ENCODE measurements at places on chromosomes 3 and 15.

DNA sequence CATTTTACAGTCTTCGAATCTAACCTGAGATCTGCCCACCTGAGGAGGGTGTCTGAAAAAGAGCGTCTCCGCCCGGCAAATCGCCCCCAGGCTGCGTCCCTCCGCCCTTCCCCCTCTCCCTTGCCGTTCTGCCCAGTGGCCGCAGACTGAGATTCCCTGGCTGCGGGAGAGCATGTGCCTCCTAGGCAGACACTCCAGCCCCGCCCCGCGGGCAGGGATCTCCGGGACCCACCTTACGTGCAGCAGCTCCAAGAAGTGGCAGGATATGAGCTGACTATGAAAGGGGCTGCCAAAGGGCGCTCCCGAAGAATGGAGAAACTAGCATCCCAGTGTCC, 2.7 kb upstream of the WNT5A start:
- no peak for DNase-seq

GRCh38 chr3:32450426-32450825, 52.2 kb downstream of the CMTM6 start:
- DNase-seq: no peak

- DNase-seq: no peak
These were observed 220.0 kb downstream of the FAM43A start for GRCh38 chr3:194905696-194906095.

DNA sequence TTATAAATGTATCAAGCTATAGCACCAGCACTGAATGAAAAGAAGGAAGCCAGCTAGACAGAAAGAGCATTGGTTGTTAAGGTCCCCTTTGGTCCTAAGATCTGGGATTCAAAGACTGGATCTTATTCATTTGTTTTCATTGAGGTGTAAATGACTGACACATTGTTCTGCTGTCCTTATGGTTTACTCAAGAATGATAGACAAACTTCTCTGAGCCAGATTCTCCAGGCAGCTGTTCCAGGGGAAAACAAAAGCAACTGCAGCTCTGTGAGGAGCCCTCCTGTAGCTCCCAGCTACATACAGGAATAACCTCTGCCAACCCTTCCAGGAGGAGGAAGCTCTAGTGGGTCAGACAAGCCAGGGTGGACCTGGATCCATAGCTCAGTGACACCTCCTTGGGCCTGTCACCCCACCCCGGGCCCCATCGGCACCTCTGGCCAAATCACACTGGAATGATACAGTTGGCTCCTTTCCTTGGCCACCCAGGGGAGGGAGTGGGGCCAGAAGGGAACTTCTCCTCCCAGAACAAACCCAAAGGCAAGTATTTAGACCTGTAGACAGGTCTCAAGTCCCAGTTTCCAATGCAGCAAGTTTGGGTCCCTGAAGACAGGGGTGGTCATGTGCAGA, 57.8 kb downstream of the ZNF621 start:
- no peak for DNase-seq

DNA sequence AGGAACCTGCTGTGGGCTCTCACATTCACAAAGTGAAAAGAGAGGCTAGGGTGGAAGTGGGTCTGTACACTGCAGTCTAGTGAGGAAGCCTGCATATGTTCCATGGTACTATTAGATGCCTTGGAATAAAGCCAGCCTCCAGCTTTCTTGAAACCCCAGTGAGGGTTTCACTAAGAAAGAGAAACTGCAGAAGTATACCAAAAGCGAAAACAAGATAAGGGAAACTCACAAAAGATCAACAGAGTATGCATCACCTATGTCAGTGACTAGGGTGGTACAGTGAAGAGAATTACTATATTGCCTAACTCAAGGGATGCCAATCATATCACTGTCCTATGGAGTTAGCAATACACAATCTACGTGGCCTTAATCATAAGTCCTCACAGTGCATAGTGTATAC, 212.5 kb upstream of the GADL1 start:
- no peak for DNase-seq

GRCh38 chr15:71011503-71012155, 103.6 kb upstream of the THSD4 start:
- no peak for DNase-seq

DNA sequence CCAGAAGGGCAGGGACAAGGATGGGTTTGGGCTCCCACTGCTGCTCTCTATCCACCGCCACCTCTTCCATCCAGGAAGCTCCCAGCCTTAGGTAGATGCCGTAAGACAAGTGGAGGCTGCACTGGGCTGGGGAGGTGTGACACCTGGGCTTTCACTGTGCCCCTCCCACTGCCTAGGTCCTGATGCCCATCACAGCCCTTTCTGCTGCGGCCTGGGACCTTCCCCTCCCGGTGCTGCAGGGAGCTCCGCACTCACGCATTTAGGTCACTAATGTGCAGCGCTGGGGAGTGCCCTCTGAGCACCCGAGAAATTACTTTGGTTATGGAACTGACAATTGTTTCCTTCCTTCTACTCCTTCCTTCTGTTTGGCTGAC, 850 bp downstream of the LTF start:
- DNase-seq: no peak

GRCh38 chr3:71226565-71227269, 356.8 kb downstream of the FOXP1 start:
- DNase-seq: no peak

- no peak for DNase-seq
These were observed 114.6 kb downstream of the AQP9 start for GRCh38 chr15:58252586-58253323.

DNA sequence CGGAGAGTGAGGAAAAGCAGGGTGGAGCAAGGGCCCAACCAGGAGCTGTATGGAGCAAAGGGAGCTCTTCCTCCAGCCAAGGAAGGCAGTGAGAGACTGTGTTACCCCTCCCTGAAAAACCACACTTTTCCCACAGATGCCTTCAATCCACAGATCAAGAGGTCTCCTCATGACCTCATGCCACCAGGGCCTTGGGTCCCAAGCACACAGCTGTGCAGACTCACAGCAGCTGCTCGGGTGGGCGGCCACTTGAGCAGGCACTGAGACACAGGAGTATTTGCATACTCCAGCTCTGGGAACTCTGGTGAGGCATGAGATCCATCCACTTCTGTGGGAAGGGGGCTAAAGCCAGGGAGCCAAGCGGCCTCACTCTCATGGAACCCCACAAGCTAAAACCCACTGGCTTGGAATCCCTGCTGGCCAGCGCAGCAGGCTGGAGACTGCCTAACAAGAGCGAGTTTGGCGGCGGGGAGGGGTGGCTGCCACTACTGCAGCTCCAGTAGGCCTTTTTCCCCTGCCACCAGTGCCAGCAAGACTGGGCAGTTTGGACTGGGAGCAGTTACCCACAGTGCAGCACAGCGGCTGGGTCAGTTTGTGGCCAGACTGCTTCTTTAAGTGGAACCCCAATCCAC, 880.6 kb upstream of the ARPP21 start:
- DNase-seq: no peak

DNA sequence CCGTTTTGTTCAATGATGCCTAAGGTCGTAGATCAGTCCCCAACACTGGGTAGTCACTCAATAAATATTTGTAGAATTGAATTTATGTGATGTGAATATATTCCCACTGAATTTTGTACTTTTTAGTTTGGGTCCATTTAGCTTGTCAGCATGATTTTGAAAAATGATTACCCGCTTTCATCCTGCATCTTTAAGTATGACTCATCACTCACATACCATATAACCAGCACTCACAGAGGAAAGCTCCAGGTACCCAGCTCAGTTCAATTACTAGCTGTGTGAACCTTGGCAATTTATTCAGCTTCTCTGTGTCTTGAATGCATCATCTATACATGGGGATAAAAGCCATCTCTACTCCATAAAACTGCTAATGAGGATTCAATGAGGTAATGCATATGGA, 2.2 kb upstream of the MLF1 start:
- no peak for DNase-seq

GRCh38 chr3:178436773-178437172, 99.5 kb upstream of the KCNMB2 start:
- DNase-seq: no peak

DNA sequence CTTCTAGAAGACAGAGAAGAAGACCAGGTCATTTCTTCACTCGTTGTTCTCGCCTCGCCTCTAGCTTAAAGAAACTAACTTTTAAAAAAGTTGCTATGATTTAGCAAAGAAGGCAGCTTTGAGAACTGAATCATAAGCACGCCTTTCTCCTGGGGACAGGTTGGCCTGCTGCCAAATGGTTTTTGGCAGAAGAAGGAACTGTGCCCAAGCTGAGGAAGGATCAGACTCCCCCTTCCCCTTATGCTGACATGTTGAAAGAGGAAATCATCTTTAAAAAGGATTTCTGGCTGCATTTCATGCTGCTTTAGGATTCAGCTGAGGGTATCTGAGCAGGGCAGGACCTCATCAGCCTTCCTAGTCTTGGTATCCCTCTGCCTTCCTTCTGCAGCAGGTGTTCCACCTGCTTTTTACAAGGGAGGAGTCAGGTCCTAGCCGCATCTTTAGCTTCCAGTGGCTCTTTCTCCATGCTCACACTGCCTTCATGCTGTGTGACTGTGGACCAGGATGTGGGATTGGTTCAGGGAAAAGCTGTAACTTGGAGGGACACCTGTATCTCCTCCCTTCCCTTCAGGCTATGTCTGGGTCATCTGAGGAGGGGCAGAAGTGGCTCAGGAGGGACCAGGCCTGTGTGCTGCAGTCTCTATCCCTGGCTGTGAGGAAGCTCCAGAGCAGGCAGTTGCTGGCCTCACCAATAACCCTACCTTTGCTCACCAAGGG, 34.1 kb upstream of the HACD2 start:
- no peak for DNase-seq

DNA sequence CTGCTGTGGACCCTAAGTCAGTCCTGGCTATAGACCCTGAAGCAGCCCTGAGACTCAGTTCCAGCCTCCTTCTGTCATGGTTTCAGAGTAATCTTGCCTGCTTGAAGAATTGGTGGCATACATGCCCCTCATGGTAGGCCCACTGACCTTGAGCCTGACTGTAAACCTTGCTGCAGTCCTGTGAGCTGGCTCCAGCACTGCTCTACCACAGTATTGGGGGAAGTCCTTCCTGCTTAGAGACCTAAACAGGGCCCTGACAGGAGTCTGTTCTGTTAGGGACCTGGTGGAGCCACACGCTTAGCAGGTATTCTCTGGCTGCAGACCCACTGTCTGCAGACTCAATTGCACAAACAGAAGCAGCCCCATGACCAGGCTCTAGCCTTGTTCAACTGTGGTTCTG, 47.1 kb downstream of the OXSM start:
- DNase-seq: no peak

DNA sequence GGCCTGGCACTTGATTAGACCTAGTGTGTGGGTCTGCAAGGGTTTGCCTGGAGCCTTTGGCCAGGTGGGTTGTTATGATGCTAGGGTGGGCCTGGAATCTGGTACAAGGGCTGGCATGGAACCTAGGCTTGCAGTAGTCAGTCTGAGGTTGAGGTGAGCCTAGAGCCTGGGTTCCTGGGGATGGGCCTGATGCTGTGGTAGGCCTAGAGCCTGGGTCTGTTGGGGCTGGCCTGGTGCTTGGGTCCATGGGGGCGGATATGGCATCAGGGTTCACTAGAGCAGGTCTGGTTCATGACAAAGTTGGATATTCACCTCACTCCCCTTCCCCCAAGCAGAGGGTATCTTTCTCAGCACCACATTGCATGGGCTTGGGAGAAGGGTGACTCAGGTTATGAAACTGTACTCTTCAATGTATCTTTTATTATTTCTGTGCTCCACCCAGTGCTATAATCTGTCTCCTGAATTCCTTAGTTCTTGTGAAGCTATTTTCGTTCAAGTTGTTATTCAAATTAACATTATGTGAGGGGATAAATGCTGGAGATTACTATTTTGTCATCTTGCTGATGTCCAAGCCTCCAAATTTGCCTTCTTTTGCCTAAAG, 274.4 kb downstream of the NFKBIZ start:
- no peak for DNase-seq

All from NCI-H510A (cell line).